ENCODE measurements at places on chromosomes 4 and X. TPM values are rescaled to one million over a fixed set of nuclear protein-coding genes. Genes with fewer than 3 reads are reported as not detected.

PDLIM3 gene
- 7.3 TPM for polyA plus RNA-seq

RTL9 gene
- 0.19 TPM for polyA plus RNA-seq

ADAMTS3 gene
- 9.7 TPM for polyA plus RNA-seq

NRK gene
- polyA plus RNA-seq = 14.4 TPM

SLC16A2 gene
- 33.0 TPM for polyA plus RNA-seq

RIBC1 gene
- 5.3 TPM for polyA plus RNA-seq

FAM9B gene
- 0.18 TPM for polyA plus RNA-seq

DNA sequence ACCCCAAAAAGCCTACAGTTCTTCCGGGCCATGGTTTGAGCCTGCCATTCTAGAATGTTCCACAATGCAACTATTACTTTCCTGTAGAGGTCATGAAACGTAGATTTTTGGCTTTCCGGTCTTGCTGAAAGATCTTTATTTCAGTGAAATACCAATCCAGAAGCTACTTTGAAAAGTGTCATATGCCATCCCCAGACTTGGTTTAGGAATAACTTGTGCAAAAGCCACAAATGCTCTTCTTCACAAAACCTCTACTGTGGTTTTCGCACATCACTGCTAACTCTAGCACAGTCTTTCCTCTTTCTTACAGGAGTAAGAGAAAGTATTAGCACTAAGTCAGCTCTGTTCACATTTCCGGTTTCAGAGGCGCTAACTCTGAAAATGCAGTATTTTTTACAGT, 12.7 kb upstream of the CD40LG start:
- no peak for DNase-seq

DNA sequence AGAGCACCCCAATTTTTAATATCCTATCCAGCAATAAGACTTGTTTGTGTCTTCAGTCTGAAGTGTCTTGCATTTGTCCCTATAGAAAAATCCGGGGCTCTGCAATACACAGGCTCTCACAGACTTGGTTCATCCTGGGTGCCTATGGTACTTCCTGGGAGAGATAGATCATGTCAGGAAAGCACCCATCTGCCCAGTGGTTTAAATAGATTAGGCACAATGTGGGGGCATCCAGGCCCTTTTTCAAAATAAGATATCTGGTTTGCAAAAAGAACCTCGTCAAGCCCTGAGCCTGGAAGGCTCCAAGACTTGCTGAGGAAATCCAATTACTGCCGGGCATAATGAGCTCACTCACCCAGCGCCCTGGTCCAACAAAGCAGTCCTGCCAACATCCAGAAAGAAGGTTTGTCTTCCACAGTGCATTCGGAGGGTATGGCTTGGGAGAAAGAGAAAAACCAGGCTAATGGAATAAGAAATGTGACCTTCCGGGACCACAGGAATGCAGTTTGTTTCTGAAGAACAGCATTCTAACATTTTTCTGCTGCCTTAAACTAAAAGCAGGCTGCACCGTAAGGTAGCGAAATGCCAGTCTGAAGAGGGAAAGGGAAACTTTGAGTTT, 11.6 kb downstream of the JAKMIP1 start:
- DNase-seq = no peak

GRCh38 chr4:117700111-117700892, 334.0 kb upstream of the NDST3 start:
- no peak for DNase-seq

DNA sequence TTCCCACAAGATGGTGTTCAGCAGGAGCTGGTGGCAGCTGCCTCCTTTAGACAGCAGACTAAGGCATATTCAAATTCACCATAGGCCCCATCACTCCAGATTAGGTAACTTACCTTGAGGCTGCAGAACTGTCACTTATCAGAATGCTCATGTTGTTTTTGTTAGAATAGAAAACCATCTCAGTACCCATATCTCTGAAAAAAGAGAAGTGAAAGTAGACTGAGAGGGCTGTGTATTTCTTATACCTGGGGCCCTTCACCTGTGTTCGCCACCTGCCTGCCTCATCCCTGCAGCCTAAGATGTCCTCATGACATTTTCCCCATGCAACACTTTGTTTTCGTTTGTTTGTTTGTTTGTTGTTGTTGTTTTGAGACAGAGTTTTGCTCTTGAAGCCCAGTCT, 32.9 kb upstream of the SPRY1 start:
- no peak for DNase-seq

DNA sequence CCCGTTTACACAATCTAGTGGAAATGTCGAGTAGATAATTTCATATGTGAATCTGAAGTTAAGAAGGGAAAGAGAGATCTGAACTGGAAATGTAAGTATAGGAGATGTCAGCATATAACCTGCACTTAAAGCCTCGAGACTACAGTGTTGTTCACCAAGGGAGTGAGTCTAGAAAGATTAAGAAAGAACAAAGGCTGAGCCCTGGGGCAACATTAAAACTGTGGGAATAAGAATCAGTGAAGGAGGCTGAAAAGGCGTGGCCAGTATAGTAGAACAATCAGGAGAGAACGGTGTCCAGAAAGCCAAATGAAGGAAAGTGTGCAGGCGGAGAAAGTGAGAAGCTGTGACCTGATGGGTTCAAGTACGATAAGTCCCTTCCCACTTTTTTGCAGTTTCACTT, 118.8 kb upstream of the TENM3 start:
- no peak for DNase-seq

DNA sequence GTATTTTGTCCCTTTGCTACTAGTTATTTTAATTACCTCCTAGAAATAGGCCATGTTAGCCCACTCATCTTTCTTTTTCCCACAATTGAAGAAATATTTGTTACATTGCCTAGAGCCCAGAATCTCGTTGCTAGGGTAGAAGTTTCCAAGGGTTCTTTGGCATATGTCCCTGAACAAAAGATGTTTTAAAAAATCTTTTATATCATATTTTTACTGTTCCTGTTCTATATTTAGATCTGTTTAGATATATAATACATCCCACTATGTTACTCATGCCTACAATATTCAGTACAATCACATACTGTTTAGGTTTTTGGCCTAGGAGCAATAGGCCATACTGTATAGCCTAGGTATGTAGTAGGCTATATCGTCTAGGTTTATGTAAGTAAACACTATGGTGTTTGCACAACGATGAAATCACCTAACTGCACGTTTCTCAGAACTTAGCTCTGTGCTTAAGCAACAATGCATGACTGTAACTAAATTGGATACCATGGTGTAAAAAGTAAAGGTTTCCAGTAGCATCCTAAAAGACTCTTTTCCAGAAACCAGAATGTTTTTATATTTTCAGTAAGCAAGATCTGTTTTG, 236.0 kb upstream of the SLIT2 start:
- DNase-seq = no peak

DNA sequence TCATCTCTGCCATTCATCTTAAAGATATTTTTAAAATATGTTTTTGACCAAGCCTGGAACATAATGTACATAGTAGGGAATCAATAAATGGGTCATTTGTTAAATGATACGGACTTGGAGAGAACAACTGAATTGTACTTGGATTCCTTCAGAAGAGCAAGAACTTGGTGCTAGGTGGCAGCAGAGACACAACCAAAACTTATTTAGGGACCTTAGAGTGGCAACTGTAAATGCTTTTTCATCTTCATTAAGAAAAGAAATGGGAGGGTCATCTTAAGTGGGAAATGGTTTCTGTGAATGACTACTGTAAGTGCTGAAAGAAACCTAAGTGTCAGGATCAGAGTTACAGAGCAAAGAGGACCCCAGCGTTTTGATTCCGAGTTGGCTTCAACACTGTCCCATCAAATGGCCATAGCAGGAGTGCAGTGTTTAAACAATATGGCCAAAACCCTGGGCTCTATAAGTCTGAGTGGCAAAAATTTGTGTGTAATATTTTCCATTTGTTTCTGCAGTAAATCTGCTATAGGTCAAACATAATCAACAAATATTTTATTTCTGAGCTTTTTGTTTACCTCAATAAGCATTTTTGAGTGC, 213.6 kb downstream of the PALLD start:
- DNase-seq = no peak

- DNase-seq = no peak
Observed at GRCh38 chr4:58761563-58761962, 1651.4 kb upstream of the IGFBP7 start.

- DNase-seq = no peak
Observed at GRCh38 chrX:114797494-114797893, 213.6 kb downstream of the HTR2C start.

- no peak for DNase-seq
Observed at GRCh38 chrX:5155301-5155700, 1073.4 kb downstream of the NLGN4X start.

- no peak for DNase-seq
Observed at GRCh38 chr4:152408514-152409327, 127.2 kb downstream of the FBXW7 start.

DNA sequence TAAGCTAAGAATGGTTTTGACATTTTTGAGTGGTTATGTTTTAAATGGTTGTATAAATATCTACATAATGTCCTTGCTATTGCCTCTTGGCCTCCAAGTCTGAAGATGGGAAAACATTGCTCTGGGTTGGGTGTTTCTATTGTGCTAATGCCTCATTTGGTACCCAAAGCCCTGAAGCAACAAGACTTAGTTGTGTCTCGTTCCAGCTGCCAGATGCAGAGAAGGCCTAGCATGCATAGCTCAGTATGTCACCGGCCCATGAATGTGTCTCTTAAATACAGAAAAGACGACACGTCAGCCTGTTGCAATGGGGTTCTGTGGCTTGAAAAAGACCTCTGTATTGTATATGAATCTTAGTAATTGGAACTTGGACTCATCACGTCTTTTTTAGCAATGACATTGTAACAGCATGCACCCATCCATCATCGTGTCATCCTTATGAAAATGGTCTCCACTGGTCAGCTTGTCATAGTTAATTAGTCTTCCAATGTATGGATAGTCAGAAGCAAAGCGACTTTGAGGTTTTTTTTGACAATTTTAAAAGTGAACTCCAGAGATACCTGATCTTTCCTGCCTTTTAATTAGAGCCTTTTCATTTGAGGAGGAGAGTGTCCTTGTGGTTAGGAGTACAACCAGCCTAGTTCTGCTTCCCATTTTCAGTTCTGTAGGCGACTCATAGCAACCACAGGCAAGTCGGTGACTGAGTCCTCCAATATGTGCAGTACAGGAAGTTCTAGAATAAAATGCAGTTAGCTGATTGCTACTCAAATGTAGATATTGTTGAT, 126.4 kb upstream of the GATB start:
- DNase-seq = no peak

DNA sequence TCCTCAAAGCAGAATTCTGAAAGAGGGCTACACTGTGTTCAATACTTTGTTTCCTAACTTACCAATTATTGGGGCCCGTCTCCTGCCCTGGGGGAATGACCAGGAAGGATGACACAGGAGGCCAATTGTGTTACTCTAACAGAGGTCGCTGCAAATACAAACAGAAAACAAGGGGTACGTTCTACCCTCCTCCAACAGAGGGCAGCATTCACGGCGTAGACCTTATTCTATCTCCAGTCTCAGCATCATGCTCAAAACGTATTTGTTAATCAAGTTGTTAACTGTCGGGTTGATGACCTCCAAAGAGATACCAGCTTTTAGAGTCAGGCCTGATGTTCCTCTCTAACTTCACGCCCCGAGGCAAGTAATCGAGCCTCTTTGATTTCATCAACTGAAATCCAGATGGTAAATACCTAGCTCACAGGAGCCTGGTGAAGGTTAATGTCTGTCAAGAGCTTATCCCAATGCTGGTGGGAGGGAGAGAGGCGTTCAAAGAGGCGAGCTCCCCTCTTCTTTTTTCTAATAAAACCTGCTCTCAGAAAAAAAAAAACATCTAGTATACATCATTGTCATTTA, 181.0 kb upstream of the KCNIP4 start:
- DNase-seq = no peak

- DNase-seq = no peak
Observed at GRCh38 chr4:188411805-188412204, 272.6 kb downstream of the TRIML1 start.

DNA sequence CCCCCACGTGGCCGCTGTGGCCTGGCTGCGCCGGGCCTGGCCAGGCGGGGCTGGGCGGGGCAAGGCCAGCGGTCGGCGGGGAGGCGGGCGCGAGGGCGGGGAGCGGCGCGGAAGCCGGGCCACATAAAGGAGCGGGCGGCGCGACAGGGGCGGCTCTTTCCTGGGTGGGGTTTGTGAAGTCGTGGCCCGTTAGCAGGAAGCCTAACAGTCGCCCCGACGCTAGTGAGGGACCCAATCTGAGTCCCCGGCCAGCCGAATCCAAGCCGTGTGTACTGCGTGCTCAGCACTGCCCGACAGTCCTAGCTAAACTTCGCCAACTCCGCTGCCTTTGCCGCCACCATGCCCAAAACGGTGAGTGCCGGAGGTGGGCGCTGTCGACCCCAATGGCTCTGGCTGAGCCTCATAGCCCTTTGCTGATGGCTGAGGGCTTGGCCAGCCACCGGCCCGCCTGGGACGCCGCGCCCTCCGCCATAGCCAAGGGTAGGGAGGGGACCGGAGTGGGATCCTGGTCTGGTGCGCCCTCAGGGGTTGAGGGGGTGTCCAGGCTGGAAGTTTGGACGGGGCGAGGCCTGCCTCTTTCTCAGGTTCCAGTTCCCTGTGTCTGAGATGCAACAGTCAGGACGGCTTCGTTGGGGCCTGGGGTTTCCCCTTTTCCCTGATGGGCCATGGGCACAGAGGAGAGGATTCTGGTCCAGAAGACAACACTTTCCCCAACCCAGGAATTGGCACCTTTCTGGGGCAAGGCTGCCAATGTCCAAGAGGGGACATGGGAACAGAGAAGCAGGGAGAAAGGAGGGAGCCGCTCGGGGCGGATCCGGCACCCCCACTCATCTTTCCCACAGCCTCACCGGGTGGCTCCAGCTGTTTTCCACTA, at the start of gene MSN:
MSN (plus strand) TSS at position 152 of the 874 bp plus-strand sequence; CDS start at position 340, 188 bp downstream.
- DNase-seq = no peak

DNA sequence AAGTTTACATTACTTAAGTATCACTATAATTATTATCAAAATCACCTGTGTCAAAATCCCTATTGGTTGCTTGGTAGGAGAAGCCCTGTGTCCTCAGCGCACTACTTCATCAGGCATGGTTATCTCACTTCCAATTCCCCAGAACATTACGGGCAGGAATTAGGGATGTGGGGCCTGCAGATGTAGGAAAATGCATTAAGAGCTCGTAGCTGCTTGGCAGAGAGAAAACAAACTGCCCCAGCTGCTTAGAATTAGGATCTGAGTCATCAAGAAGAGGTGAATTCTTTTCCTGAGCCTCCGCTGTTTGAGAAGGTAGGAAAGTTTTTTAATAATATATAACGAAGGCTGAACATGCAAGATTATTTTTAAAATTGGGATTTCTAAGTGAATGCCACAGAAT, 31.1 kb upstream of the CLNK start:
- no peak for DNase-seq

- DNase-seq = no peak
Observed at GRCh38 chr4:123390846-123391456, 5.6 kb upstream of the SPRY1 start.

DNA sequence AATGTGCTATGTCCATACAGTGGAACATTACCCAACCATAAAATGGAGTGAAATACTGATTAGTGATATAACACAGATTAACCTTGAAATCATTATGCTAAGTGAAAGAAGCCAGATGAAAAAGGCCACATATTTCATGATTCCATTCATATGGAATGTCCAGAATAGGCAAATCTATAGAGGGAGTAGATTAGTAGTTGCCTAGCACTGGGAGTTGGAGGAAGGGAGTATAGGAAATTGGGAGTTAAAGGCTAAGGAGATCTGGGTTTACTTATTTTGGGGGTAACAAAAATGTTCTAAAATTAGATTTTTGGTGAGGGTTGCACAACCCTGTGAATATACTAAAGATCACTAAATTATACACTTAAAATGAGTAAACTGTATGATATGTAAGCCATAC, 26.8 kb downstream of the ENOX2 start:
- no peak for DNase-seq

- no peak for DNase-seq
Observed at GRCh38 chr4:159758061-159758460, 655.2 kb downstream of the RAPGEF2 start.
